ENCODE measurements at places on chromosomes 5 and 9. TPM values are rescaled to one million over a fixed set of nuclear protein-coding genes. Genes with fewer than 3 reads are reported as not detected.

GRCh38 chr5:111172504-111172903 lies 51.7 kb upstream of the CAMK4 start:
- DNase-seq: no peak

DNA sequence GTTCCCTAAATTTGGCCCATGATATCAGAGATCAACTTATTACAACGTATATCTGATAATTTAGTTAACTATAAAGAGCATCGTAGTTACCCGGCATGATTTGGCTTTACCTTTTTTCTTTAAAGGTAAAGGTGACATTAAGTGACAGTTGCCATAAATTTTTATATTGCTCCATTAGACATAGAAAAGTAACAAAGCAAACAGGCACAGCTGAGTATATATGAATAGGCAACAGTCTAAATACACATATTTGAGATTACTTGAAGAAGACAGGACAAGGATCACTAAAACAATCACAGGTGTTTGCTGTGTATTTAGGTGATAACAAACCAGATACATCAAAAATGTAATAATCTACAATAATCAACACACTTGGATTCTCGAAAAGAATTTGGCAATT lies 34.8 kb downstream of the RFX3 start:
- no peak for DNase-seq

GRCh38 chr5:96377597-96377996 lies 55.5 kb downstream of the PCSK1 start:
- no peak for DNase-seq

GRCh38 chr5:95713960-95714710 lies 17.0 kb upstream of the RHOBTB3 start:
- DNase-seq: no peak

The IQGAP2 gene
- total RNA-seq: not detected

The SLC1A1 gene
- 3.9 TPM for total RNA-seq

GRCh38 chr9:3329361-3329760 lies 196.4 kb downstream of the RFX3 start:
- DNase-seq: no peak

The MEIKIN gene
- not detected for total RNA-seq

The OBP2B gene
- not detected for total RNA-seq

- no peak for DNase-seq
These were observed 217.3 kb upstream of the RASEF start for GRCh38 chr9:83280268-83280667.

The PDE6A gene
- not detected for total RNA-seq

The RAD1 gene
- total RNA-seq: 58.6 TPM

DNA sequence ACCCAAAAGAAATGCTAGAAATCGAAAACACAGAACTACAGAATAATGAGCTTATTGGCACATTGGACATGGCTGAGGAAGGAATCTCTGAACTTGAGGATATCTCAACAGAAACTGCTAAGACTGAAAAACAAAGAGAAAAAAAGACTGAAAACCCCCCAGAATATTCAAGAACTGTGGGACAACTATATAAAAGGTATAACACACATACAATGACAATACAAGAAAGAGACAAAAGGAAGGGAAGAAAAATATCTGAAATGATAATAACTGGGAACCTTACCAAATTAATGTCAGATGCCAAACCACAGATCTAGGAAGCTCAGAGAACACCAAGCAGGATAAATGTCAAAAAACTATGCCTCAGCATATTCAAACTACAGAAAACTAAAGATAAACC lies 68.6 kb upstream of the TNPO1 start:
- no peak for DNase-seq

DNA sequence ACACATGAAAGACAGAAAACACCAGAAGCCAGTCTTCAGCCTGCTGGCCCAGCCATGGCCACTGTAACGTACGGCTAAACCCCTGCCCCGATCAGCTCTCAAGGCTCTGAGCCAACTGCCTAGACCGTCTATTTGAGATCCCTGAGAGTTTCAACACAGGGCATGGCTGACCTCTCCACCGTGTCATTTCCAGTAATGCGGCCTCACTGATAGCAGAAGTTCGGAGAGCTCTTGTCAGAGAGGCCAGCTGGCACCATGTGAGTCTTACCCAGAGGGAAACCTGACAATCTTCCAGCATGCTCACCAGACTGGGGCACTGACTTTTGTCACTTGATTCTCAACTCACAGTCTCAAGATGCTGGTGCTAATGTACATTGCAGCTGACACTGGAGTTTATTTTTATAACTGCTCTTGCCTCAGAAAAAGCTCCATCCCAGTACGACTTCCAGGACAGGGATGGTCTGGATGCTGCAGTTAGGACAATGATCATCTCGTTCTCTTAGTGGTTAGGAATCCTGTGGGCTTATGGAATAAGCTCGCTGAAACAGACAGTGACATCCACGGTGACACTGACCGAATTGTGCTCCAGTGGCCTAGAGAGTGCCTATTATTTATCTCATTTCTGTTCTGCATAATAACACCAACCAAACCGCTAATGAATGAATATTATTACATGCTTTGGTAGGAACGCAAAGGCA lies 372.7 kb downstream of the ICE1 start:
- DNase-seq: no peak

- no peak for DNase-seq
These were observed 127.5 kb upstream of the POU5F2 start for GRCh38 chr5:93868851-93869250.

The FOXI1 gene
- not detected for total RNA-seq

Measured in SJSA1 (cell line).